Brain (organoid and tissue), 16 donors: ENCODE measurements at places on chromosomes 3 and 15.

- DNase-seq: no peak
Observed at GRCh38 chr3:153853163-153853562, 268.0 kb upstream of the ARHGEF26 start.

DNA sequence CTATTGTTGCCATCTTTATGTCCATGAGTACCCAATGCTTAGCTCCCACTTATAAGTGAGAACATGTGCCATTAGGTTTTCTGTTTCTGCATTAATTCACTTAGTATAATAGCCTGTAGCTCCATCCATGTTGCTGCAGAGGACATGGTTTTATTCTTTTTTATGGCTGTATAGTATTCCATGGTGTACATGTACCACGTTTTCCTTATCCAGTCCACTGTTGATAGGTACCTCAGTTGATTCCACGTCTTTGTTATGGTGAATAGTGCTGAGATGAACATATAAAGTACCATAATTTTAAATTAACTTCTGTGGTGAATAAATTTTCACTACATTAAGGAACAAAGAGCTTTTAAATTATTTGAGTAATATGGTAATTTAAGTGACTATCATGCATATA lies 150.4 kb upstream of the BFSP2 start:
- no peak for DNase-seq

- no peak for DNase-seq
Observed at GRCh38 chr3:14631687-14632441, 19.7 kb upstream of the CCDC174 start.

DNA sequence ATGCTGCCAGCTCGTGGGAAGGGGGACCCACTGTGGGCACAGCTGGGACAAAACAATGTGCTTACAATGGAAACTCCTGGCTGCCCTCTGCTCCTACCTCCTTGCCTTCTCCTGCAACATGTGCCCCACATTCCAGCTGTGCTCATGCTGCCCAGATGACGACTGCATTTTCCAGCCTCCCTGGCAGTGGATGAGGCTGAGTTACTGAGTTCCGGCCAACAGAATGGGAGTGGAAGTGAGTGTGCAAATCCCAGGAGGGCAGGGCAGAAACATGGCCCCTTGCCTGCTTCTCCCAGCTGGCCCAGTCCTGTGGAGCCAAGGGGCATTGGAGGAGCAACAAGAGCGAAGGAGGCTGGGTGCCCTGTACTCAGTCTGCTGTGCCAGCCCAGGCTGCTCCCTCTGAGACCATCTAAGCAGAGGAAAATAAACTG lies 17.1 kb downstream of the KLF15 start:
- DNase-seq: no peak

DNA sequence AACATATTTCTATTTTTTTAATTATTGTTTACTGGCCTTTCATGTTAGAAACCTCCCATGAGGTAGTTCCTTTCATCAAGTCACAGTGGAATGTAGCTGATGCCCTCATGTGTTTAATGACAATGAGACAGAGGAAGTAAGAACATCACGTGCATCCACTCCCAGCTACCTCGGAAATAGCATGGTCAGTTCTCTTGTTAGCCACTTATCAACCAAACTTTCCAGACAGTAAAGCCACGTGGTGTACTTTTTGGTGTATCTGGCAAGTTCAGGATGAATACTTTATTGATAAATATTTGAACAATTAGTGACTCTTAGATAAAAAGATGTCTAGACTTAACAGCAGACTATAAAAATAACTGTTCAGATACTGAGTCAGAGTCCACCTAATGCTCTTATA lies 781.7 kb downstream of the MECOM start:
- DNase-seq: no peak

DNA sequence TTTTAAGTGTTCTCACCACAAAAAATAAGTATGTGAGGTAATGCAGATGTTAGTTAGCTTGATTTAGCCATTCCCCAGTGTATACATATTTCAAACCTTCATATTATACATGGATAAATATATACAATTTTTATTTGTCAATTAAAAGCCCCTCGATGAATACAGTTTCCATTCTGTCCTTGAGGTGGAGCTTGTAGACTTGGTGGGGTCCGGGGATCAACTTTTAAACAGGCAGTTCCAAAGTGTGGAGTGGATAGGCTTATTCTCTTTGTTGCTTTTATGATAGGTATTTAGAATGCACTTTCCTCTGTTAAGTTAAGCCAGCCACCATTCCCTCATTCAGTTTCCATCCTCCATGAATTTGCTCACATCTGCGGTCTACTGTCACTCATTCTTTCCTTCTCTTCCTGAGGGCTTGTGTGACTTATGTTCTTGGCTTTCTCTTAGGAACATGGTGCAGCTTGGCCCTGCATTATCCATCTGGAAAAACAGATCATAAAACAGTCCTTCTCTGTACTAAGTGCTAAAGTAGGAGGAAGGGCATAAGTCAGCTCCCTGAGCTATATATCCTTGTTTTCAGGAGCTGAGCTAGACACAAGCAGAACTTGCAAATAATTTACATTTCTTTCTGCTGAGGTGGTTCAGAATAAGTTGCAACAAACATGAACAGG lies 149.1 kb downstream of the NFKBIZ start:
- DNase-seq: no peak

DNA sequence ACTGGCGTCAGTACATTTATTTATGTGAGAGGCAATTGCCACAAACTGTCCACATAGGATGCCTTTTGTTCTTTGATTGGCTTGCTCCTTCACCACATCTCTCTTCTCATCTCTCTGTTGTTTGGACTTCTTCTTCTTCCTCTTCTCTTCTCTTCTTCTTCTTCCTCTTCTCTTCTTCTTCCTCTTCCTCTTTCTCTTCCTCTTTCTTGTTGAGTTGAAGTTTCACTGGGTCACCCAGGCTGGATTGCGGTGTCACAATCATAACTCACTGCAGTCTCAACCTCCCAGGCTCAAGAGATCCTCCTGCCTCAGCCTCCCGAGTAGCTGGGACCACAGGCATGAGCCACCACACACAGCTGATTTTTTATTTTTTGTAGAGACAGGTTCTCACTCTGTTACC lies 67.7 kb upstream of the GSK3B start:
- DNase-seq: no peak

- no peak for DNase-seq
Observed at GRCh38 chr3:134229038-134229437, 21.6 kb downstream of the RYK start.

DNA sequence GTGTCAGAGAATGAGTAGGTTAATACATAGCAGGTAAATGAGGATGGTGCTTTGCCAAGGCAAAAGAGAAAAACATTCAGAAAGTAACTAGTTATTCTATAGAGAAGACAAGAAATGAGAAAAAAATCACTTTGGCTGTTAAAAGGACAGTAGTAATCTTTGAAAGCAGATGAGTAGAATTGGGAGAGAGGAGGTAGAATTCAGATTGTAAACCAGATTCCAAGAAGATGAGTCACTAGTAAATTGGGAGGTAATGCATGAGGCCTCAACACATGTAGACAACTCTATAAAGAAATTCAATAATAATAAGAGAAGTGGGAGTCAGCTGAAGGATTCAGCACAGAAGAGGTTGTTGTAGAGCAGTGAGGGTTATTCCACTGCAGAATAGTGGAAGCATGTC lies 81.4 kb downstream of the MBNL1 start:
- DNase-seq: no peak

- DNase-seq: no peak
Observed at GRCh38 chr3:128280481-128281052, 127.3 kb downstream of the EEFSEC start.

- DNase-seq: no peak
Observed at GRCh38 chr15:90049030-90049429, 47.9 kb downstream of the ZNF710 start.

DNA sequence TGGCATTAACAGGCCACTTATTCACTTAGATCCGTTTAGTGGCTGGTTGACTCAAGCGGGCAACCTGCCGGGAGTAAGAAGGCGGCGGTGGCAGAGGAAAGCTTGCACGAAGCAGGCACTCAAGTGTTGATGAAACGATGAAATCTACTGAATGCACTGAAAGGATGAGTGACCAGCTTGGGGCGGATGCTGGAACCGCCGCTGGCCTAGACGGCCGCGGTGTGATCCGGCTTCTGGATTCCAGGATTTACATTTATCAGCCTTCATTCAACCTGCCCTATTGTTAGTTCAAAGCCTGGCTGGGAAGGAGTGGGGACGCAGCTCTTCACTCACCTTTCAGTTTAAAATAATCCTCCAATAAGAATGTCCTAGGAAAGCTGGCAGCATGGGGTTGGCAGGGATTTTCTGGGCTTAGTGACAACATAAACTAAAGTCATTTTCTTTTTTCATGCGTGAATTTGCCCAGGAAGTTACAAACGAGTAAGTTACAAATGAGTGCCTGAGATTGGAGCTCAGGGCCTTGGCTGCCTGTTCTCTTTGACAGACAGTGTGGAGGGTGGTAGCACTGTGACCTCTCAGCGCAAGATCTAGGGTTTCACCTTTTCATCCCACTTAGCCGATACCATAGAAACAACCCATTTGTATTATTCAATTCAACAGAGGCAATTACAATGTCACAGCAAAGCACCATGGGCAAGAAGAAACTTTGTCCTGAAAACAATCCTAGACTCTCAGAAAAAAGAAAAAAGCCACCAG lies 1.1 kb upstream of the PLCH1 start:
- DNase-seq: peak; percentile 66

- DNase-seq: no peak
Observed at GRCh38 chr3:57982561-57983243, 25.5 kb upstream of the FLNB start.

GRCh38 chr15:89666858-89667705 lies 11.8 kb upstream of the KIF7 start:
- DNase-seq: no peak

- no peak for DNase-seq
Observed at GRCh38 chr15:76338486-76339304, 2.1 kb downstream of the ISL2 start.

DNA sequence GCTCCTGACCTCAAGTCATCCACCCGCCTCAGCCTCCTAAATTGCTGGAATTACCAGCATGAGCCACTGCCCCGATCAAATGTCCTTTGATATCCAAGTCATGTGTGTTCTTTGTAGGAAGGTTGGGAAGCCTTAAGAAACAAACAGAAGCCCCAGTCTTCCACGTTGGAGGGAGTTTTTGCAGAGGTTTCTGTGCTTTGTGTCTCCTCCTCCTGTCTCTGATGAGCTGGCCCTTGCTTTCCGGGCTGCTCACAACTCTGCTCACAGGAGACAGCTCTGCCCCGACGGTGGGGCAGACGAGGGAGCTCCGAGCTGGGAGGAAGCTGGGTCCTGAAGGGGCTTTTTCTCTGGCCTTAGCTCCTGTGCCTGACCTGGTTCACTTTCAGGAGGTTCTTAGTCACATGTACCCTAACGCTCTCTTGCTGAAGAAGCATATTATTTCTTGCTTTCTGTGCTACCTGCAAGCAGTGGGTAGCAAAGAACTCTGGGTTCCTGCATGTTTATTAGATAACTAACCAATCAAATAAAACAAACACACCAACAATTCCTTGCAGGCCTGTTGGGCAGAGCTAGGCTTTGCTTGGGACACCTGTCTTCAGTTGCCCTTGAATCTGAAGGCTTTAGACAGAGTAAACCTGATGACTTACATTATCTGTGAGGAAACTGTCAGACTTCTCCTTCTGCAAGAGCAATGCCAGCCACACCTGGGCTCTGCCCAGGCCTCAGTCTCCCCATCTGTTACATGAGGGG lies 52.6 kb upstream of the SMAD6 start:
- no peak for DNase-seq

DNA sequence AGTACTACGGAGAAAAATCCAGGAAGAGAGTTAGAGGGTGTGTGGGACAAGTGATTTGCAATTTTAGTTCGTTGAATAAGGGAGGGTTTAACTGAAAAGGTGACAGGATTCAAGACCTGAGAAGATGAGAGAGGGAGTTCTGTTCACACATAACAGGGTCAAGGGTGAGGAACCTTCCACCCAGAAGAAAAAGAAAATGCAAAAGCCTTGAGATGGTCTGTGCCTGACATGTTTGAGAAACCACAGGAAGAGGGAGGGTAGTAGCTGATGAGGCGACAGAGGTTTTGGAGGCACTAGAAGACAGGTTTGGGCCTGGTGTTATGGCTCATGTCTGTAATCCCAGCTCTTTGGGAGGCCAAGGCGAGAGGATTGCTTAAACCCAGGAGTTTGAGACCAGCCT lies 591 bp upstream of the SLC25A20 start:
- no peak for DNase-seq

DNA sequence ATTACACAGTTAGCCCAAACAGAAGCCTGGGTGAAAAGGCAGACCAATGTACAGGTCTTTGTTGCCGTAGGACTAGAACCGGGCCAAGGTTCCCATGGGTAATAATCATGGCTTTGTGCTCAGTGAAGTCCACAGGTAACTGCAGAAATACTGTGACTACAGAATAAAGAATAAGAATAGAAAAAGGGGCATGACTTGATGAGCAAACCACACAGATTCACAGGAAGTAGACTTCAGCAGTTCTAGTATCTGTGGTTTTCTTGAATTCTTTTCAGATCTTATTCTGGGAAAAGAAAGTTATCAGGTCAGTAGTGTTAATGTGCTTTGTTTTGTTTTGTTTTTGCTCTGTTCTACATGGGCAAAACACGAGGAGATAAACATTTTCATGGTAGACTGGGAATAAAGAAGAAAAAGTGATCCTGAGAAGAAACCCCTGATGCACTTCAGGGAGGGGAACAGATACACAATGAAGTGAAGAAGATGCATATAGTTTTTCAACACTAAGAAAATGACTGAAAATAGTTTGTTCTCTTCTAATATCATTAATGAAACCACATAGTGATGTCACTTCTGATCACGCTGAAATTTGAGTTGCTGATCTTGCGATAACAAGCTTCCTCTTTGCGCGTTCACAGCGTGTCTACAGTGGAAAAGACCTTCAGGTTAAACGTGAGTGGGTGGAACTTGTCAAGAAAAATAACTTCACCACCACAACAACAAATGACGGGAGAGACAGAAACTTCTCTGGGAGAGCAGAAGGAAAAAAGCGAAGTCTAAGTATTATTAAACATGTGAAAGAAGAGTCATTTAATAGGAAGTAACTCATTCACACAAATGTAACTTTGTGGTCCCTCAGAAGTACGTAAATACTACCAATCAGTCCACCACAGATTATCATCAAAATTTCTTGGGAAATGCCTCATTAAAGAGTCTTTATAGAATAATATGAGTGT lies 315.8 kb upstream of the SATB1 start:
- no peak for DNase-seq

- DNase-seq: no peak
Observed at GRCh38 chr3:153282355-153282754, 120.3 kb downstream of the RAP2B start.

- peak; percentile 94 for DNase-seq
Observed at GRCh38 chr15:26864664-26865191, 2.1 kb upstream of the GABRA5 start.
